ENCODE measurements at places on chromosomes 16 and 17.

DNA sequence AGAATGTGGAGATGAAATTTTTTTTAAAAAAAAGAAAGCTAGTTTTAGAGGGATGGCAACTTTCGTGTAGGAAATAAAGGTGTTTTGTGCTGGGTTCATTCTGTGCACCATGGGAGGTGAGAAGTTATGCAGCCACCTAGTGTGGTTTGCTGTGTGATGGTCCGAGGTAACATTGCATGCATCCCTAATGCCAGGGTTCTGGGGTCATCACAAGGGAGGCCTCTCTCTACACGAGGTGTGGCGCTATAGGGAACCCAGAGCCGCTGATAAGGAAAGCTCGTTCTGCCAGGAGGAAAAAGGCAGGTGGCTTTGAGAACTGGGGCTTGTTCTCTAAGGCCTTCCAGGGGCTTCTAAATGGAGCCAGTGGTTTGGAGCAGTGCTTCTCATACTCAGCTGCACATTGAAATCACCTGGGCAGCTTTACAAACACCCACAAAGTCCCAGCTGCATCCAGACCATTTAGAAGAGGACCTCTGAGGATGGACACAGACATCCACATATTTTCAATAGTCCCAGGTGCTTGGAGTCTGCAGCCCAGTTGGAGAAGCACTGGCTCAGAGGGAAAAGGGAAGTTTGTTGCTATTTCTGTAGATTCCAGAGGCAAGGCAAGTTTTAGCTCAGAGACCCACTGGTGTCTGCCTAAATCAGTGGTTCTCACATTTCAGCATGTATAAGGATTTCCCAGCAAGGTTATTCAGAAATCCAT is 43.5 kb downstream of the VPS35L start:
- DNase-seq = no peak

- DNase-seq = no peak
Measured at GRCh38 chr16:30570636-30571444, 674 bp downstream of the ZNF688 start.

DNA sequence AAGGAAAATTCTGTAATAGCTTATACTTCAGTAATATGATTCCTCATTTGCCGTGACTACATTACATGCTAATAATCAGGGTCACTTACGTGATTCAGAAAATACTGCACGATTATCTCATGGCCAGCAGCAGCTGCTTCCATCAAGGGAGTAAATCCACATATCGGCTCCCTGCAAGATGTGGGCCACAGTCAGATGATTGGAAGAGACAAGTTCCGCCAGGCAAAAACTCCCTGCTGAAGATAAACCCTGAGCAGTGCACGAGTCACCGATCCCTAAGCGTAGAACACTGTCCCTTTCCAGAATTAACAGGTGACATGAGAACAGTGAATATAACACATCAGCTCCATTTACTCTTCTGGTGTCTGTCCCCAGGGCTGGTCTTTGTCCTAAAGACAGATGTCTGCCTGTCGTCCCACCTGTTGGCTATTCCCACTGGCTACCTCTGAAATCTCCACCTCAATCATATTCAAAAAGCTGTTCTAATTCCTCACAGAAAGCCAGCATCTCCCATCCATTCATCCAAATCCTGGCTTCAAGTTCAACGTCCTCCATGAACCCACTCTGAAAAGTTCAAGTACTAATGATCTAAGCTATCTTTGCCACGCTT is 9.3 kb downstream of the ANKS3 start:
- DNase-seq = no peak

DNA sequence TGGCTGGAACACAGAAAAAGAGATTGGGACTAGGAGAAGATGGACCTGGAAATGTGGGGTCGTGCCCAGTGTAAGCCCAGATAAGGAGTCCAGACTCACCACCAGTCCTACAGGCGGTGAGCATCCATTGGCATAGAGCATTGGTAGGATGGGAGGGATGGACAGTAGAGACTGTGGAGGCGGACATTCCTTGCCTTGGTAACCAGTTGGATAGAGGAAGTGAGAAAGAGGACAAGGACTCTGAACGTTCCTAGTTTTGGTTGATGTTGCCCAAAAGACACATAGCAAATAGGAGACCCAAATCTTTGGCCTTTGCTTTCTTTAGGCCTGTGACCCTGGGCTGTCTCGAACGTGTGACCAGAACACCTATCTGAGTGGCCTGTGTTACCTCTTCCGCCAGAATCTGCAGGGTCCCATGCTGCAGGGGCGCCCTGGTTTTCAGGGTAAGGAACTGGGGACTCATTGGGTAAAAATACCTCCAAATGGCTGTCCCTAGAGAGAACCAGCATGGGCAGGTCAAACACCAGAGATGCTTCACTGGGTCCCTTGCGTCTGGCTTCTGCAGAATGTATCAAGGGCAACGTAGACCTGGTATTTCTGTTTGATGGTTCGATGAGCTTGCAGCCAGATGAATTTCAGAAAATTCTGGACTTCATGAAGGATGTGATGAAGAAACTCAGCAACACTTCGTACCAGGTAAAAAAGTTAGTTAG is 6.4 kb downstream of the ITGAL start:
- no peak for DNase-seq

- DNase-seq = no peak
Measured at GRCh38 chr17:4479982-4480751, 18.5 kb upstream of the SPNS2 start.
